Hepatocyte (in vitro differentiated cells): ENCODE measurements at places on chromosomes 4 and X. TPM values are rescaled to one million over a fixed set of nuclear protein-coding genes. Genes with fewer than 3 reads are reported as not detected.
A peak's percentile ranks its signal among the peaks of the same experiment; 100 is the strongest.

The CLNK gene
- polyA plus RNA-seq: not detected in 2 replicates

The LRAT gene
- polyA plus RNA-seq: 2.6 and 4.4 TPM in 2 replicates

DNA sequence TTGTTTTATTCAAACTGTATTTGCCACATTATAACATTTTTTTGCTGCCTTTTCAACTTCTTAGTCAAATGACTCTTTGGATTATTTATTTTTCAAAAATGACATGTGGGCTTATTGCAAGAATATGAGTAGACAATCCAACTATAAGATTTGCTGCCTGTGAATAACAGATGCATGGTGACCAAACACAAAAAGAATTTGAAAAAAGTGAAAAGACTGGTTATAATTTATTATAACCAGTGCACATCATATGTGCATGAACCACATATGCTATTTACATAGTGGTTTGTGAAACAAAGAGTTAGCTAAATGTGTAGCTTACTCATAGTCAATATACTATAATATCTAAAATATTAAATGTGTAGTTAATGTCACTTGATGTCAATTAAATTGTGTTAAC lies 2086.8 kb downstream of the ARAP2 start:
- DNase-seq: no peak

DNA sequence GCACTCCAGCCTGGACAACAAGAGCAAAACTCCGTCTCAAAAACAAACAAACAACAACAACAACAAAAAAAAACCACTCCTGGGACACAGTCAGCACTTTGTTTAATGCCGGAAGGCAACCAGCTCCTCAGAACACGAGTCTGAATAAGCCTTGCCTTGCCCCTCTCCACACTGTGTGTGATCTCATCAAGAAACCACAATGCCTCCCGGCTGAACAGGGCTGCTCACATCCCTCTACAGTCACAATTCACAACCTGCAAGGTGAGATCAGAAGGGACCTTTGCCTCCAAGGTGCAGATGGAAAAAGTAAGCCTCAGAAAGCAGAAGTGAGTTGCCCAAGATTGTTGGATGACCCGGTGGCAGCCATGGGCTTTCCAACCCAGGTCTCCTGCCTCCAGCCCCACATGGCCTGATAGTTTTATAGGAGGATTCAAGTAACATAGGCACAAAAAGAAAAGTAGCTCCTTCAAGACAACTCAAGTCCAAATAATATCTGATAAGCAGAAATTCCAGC lies 80.8 kb downstream of the JAKMIP1 start:
- DNase-seq: no peak

The DDX60 gene
- polyA plus RNA-seq: 1.2 and 2.4 TPM in 2 replicates

GRCh38 chr4:22072726-22073125 lies 124.2 kb upstream of the KCNIP4 start:
- DNase-seq: no peak

The YY2 gene
- polyA plus RNA-seq: 1.1 and 1.2 TPM in 2 replicates

DNA sequence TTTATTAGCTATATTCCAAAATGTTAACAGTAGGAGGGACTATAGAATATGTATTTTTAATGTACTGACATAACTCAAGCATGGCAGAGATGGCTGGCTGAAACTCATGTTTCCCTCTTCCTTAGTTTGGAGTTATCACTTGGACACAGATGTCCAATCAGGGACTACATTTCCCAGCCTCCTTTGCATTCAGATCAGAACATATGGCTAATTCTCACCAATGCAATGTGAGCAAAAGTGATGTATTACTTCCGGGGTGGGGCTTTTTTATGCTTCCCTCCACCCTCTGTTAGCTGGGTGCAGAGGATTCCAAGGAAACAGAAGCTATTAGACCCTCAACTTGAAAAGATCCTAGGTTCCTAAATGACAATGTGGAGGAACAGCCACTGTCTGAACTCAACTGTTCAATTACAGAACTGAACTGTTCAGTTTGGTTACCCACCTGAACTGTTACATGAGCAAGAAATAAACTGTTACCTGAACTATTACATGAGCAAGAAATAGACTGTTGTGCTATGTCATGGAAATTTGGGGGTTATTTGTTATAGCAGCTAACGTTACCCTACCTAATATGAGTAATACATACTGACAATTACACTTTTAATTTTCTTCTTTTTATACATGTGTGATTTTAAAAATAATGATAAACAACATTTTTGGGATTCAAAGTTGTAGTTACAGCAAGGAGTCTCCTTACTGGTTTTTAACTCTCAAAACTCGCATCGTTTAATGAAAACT lies 29.6 kb upstream of the ERVMER34-1 start:
- no peak for DNase-seq

DNA sequence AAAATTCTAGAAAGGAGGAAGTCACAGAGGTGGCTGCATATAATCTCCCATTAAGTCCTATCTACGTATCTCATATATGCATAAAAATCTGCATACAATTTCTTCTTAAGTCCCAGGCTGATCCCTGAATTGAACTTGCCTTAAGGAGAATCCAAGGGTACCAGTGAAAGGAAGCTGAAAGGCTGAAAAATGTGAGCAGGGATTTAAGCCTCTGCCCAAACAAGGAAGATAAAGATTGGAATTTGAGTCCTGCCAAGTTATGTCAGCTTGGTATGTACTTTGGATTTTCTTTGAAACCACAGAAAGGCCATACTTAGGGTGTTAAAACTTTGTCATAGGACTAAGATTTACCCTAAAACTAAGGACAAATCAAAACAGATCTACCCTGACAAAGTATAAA lies 26.5 kb upstream of the GEMIN8 start:
- DNase-seq: no peak

- DNase-seq: no peak
Measured at GRCh38 chr4:112560084-112560483, 44.1 kb upstream of the NEUROG2 start.

GRCh38 chrX:38798956-38799355 lies 2.3 kb upstream of the MID1IP1 start:
- no peak for DNase-seq

- DNase-seq: peak; percentile 67
Measured at GRCh38 chr4:141132709-141133145, 542 bp downstream of the RNF150 start.

DNA sequence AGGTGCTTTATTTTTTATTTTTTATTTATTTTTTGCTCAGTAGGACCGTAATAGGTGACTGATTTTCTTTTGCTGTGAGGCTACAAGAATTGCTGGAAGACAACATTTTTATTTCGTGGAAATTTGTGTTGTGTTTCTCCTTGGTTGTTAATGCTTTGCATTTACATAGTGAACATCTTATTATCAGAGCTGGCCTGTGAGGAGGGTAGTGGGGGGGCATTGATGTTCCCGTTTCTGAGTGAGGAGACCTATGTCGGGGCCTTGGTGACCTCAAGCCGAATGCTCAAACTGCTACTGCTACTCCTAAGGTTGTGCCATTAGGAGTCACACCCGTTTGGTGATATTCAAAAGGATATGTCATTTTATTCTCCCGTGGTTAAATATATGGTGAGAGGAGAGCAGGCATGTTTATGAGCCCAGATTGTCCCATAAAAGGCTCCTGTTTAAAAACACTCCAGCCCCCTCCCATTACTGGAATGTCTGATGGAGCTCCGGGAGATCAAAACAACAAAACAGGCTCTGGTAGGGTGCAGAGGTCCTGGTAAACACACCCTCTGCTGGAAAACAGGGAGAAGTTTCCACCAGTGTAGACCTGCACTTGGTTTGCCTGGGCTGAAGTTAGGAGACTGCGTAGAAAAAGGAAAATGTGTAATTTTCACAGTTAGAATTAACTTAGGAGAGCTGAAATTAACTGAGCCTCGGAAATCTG lies 5.6 kb downstream of the PDGFRA start:
- no peak for DNase-seq

DNA sequence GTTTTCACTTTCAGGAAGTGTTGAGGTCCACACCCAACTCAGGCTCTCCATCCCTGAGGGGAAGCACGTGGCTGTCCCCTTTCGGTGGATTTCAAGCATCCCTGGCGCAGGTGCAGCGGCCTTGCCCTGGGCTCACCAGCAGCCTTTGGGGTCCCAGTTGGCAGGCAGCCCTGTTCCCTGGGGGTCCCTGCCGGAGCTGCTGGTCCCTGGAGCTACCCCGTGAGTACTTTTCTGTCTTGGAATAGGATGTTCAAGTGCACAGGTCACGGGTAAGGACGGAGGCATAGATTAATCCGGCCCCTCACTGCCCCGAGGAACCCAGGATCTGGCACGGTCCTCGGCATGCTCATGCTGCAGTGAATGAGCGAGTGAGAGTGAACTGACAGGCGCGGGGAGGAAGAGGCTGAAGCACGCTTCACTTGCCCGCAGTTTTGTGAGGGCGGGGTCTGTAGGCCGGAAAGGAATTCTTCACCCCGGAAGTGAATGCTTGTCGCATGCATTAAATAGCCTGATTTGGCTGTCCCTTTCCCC lies 117.2 kb upstream of the FAT1 start:
- no peak for DNase-seq

- DNase-seq: no peak
Measured at GRCh38 chrX:40504801-40505605, 75.8 kb upstream of the ATP6AP2 start.

- DNase-seq: no peak
Measured at GRCh38 chr4:117400039-117400835, 314.9 kb upstream of the TRAM1L1 start.

- no peak for DNase-seq
Measured at GRCh38 chr4:6618386-6619115, 21.9 kb upstream of the MRFAP1 start.

- DNase-seq: no peak
Measured at GRCh38 chr4:142238589-142238988, 602.2 kb downstream of the IL15 start.

The ZNF711 gene
- 16.2 and 16.6 TPM in 2 replicates for polyA plus RNA-seq

- DNase-seq: no peak
Measured at GRCh38 chr4:22551550-22551949, 35.7 kb upstream of the ADGRA3 start.

The HMGN5 gene
- polyA plus RNA-seq: 4.2 and 8.3 TPM in 2 replicates

- DNase-seq: no peak
Measured at GRCh38 chr4:161663844-161664243, 500.0 kb downstream of the FSTL5 start.

The PRRG1 gene
- polyA plus RNA-seq: 11.7 and 16.8 TPM in 2 replicates

- no peak for DNase-seq
Measured at GRCh38 chrX:68953331-68953730, 124.5 kb downstream of the EFNB1 start.
